Activated CD4-positive, alpha-beta T cell treated with anti-CD3 and anti-CD28 coated beads, Interleukin-2, amount 50 U/mL, for 4 hours (primary cell): ENCODE measurements at places on chromosomes 5 and 9.

DNA sequence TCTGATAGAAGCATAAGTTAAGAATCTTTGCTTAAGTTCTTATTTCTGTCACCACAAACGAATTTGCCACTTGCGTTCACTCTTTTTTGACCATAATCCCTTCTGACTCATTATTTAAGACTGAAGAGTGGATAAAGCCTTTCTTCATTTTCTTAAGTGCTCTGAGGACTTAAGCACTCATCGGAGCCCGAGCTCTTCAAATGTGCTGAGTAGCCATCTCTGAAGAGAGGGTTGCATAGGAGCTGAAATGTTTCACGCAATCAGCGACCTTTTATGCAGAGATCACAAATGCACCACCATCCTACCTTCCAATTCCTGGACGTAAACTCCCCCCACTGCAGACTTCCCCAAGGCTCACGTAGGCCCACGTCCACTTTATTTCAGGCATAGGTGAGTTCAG, 699.2 kb downstream of the IRX1 start:
- no peak for DNase-seq

DNA sequence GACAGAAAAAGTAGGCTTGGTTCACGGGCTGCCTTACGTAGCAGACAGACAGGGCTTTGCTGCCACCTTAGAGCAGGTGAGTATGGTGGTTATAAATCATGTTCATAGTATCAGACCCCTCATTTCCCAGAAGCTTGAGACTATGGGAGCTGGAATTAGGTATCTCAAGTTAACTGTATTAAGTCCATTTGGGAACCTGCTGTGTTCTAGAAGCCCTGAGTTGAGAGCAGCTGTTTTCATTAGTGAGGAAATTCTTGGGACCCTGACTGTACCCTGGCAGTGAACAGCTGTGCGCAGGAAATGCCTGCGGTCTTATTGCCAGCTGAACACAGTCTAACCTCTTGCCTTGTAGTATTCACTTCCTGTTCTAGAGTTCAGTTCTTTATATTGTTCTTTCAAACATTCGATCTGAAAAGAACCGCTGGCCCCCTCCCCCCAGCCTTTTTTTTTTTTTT, 29.8 kb downstream of the UGCG start:
- peak; percentile 39 for DNase-seq

DNA sequence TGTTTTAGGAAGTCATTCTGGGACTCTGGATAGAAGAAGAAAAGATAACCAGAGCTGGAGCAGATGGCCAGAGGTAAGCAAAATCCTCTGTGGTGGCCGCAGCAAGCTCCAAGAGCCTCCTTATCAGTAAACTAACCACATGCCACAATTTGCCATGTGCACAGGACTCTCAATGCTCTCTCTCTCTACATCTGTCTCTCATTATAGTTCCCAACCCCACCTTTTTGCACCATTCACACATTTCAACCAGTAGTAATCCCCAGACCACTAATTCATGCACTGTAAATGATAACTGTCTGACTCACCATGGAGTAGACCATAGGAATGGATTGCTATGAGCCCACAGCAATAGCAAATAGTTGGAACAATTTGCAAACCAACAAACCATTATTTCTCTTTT, 526.1 kb downstream of the TLR4 start:
- no peak for DNase-seq

- no peak for DNase-seq
Observed at GRCh38 chr5:115530426-115530825, 14.1 kb downstream of the FEM1C start.

DNA sequence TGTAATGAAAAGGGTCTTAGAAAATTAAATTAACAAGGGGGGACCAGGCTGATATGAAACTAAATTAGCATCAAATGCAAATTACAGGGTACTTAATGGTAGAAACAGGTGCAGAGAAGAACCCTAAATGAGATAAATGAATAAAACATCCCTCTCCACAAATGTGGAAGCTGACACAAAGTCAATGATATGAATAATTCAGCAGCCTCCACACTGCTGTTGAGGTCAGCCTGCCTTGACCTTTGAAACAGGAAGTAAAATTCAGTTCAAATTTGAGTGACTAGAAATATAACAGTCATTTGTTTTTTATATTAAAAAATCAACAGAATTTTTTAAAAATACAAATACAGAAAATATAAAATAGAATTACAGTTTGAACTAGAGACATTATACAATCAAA, 40.0 kb downstream of the EBF1 start:
- no peak for DNase-seq

DNA sequence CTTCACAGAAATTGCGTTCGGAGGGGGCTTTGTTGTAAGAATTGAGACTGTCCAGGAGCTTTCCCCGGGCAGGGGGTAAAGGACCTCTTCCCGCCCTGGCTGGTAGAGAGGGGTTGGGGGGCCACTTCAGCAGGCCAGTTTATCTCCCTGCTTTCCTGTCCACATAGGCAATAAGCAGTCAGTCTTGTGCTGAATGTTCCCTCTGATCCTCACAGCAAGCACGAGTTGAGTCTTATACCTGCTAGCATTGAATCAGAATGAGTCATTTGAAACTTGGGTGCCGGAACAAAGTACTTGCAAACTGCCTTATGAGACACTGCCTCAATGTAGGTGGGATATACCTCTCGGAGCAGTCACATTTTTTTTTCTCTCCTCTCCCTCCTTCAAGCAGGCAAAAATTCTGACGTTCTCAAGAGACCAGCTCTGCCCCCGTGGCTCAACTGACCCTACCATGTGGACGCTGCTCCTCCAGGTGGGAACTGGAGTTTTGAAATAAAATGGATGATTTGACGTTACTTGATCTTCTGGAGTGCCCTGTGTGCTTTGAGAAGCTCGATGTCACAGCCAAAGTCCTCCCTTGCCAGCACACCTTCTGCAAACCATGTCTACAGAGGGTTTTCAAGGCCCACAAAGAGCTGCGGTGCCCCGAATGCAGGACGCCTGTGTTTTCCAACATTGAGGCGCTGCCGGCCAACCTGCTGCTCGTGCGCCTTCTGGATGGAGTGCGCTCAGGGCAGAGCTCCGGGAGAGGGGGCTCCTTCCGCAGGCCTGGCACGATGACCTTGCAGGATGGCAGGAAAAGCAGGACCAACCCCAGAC, 1.3 kb downstream of the SH3RF2 start:
- DNase-seq: no peak

- no peak for DNase-seq
Observed at GRCh38 chr9:121021301-121021700, 28.8 kb downstream of the C5 start.

DNA sequence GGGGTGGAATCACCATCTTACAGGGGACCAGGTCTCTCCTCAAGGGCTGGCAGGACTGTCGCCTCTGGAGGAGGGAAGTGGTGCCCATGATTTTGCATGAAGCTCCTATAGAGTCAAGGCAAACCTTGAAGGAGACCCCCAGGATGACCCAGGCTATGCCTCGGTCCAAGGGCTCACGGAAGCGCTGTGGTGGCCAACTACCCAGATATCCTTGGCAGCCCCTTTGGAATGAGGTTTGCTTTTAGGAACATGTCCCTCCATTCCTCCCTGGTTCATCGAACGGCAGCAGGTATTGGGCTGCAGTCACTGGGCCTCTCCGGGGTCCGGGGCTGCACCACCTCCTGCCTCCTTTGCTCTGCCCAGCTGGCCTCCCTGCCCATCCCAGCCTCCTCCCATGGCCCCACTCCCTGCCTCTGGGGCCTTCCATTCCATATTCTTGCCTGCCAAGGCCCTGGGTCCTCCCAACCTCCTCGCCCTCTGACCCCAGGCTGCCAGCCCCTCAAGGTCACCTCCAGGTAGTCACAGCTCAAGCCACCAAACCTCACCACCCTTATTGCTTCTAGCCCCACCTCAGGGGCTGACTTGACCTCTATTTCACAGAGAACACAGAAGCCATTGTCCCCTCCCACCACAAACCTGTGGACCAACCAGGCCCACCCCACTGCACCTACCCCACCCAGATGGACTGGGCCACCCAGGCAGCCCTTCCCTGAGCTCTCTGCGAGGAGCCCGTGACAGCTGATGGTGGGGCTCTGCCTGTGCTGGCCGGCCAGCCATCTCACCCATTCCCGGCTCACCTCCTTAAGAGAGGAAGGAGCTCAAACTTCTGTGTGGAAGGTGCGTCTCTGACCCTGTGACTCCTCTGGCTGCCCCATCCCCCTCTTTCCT, 3.6 kb upstream of the IL3 start:
- no peak for DNase-seq

DNA sequence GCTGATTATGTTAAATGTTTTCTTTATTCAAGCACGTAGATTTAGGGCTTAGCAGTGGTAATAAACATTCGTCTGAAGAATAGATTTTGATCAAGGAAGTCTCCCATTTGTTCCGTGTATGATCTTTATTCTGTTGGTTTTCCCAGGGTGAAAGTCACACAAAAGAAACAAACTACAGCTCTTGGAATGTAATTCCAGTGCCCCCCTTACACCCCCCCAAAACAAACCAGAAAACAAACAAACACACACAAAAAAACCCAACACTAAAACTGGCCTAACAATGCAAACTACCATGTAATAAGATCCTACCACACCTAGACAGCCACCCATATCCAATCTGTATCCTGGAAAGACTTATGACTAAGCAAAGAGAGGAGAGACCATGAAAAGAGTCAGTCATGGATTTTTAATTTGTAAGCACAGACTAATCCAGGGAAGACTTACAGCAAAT, 196.2 kb upstream of the ELL2 start:
- no peak for DNase-seq

DNA sequence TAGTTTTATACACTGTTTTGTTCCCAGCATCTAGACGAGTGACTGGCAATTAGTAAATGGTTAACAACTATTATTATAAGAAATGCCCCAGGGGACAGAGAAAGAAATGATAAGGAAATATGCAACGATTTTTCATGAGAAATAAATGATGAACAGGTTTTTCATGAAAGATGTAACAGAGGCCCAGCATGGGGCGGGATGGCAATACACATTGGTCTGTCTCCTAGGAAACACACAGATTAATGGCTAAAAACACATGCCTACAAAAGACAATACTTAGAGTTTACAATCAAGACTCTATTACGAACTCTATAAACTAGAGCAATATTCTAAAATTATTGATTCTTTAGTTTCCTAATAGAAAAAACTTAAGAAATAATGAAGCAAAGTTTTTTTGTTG, 441.5 kb upstream of the CDH9 start:
- DNase-seq: no peak

- no peak for DNase-seq
Observed at GRCh38 chr9:96089452-96090085, 212.4 kb downstream of the HSD17B3 start.

GRCh38 chr5:128984480-128984879, 19.2 kb downstream of the SLC27A6 start:
- DNase-seq: no peak

DNA sequence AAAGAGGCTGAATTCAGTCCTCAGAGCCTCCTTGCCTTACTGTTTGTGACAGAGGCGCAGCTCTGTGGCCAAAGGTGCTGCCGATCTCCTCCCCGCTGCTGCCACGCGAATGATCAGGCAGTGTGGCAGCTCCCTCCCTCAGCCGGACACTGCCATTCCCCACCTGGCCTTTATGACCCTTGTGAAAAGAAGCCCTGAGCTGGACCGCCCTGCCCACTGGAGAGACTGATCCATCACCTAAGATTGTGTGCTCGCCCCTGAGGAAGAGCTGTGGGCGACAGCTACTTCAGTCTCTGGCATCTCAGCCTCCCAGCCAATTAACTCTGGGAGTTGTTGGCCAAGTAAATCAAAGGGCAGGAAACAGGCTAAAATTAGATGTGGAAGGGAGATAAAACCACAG, 90.9 kb downstream of the CARTPT start:
- DNase-seq: no peak

GRCh38 chr9:134551644-134552348, 89.8 kb upstream of the COL5A1 start:
- no peak for DNase-seq

DNA sequence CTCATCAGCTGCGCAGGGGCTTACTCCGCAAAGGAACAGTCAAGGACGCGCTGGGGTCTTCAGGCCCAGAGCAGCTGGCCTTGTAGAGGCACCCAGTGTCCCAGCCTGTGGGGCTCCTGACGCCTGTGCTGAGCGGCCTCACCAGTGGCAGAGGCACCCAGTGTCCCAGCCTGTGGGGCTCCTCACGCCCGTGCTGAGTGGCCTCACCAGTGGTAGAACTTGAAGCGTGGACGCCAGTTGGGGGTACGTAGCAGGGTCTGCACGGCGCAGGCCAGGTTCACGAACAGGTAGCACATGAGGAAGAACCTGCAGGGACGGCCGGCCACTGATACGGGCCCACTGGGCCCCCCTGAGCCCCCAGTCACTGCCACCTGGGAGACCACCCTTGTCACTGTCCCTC, 35.9 kb downstream of the SLC12A7 start:
- no peak for DNase-seq

DNA sequence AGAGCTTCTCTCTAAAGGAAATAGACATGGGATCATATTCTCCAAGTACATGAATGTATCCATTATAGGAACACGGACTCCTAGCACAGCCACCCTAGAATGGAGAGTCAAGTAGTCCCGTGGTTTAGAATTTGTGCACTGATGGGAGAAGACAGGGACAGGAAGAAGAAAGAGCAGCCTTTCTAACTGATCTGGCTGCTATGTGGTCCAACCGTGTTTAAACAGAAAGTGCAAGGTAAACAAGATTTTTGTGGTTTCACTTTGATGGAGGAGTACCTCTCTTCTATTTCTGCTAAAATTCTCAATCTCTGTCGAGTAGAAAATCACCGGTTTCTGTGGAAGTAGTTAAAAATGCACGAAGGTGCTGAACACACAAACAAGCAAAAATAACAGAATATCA, 171.3 kb downstream of the ST8SIA4 start:
- no peak for DNase-seq

- DNase-seq: no peak
Observed at GRCh38 chr5:98679963-98680362, 93.5 kb upstream of the RGMB start.
